ENCODE measurements at places on chromosomes 7 and 10.

DNA sequence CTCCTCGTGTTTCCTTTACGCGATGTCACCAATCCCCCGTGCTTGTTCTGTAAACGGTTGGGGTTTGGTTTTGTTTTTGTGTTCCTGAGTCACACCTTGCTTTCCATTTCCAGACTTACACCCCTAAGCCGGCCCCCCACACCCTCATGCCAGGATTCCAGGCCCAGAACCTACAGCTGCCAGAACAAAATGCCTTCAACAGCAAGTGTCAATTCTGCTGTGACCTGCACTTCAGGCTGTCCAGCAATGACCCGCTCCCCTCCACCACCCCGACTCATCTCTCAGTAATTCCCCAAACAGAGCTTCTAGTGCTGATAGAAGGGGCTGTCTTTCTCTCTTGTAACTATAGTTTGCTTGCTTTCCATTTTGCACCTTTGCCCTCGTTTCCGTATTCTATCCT lies 722.1 kb upstream of the CELF2 start:
- no peak for DNase-seq

GRCh38 chr10:13701157-13701919 lies 114.6 kb downstream of the PRPF18 start:
- no peak for DNase-seq

GRCh38 chr7:128911423-128912031 lies 1.0 kb upstream of the KCP start:
- no peak for DNase-seq

DNA sequence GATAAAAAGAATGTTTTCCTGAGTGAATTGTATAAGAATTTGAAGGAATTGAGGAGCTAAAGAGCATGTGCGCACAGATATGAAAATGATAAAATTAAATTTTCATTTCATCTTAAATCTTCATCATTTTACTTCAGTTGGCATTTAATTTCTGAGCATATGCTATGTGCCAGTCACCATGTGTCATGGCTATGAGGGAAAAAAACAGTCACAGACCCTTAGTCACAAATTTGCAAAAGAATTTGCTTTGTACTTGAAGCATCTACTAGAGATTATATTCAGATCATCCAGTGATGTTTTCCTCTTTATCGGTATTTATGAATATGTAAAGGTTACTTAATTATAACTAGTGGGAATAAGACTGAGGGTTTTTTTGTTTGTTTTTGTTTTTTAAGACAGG lies 29.8 kb downstream of the VCL start:
- no peak for DNase-seq

GRCh38 chr10:91127341-91128082 lies 93.0 kb upstream of the PCGF5 start:
- no peak for DNase-seq

- no peak for DNase-seq
Observed at GRCh38 chr7:44186736-44187135, 2.5 kb downstream of the GCK start.

DNA sequence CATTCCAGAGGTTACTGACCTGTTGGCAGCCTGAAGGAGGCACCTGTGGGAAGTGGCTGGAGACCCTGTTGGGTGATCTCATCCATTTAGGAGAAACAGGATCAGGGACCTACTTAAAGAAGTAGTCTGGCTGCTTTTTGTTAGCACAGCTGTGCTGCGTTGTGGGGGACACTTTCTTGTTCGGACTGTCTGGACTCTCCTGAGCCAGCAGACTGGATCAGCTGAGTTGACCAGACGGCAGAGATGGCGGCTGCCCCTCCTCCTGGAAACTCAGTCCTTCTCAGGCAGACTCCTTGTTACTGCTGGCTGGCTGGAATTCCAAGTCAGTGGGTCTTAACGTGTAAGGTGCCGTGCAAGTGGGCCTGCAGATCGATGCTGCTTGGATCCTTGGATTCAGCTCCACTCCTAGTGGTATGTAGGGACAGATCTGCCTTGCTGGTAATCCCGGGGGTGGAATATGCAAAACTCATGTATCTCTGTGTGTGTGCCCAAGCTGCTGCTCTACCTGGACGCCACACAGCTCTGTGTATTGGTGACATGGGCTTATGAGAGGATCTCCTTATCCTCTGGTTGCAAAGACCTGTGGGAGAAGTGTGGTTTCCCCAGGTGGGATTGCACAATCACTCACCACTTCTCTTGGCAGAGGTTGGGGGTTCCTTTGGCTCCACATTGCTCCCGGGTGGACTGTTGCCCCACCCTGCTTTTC lies 87.3 kb downstream of the CCSER2 start:
- no peak for DNase-seq

DNA sequence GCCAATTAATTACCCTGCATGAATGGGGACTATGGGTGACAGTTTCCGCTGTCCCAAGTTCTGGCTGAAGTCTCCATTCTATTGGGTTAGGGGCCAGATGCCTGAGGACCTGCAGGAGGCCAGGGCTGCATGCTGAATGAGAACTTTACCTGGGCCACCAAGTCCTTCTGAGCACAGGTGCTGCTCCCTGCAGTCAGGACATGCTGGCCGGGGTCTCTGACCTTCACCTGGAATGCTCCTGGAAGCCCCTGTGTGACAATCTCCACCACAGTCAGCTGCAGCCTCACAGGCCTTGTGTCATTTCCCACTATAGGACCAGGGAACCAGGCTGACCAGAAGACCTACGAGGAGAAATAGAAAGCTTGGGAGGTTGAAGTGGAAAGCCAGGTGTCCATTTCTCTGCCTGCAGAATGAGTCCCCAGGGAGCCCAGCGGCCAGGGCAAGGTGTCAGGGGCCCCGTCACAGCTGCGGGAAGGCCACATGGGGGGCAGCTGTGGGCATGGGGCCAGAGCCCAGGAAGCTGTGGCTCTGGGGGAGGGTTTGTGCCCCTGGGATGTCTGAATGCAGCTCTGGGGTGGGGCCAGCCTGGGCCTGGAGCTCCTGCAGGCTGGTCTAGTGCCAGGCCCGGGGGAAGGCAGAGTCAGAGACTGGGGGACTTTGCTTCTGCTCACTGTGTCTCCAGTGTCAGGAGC lies 5.6 kb upstream of the GIMAP8 start:
- DNase-seq: no peak

DNA sequence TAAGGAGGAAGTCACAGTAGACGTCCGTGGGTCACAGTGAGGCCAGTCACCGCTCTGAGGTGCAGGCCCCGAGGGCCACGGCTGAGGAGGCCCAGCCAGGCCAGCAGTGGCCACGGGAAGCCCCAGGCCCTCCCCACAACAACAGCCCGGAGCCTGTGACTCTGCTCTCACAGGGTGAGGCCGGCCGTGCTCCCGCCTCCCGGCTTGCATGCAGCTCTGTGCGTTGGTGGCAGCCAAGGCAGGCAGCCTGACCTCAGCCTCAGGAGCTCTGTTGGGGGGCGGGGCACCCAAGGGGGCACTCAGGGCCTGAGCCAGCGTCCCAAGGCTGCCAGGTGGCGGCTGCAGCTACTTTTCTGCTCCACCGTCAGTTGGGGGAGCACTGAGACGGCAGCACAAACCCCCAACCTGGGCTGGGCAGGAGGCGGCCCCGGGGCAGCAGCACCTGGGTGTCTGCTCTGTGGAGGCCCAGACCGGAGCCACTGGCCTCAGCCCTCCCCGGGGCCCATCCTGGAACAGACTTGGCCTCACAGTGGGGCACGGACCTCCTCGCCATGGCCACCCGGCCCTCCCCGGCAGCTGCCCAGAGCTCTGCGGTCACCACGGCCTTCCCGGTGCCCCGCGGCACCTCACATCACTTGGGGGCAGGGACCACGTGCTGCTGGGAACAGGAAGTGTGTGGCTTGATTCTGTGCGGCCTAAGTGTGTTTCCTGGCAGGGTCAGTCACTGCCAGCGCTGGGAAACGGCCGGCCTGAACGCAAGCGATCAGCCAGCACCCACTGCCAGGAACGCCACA lies 13.3 kb downstream of the CYP2W1 start:
- DNase-seq: no peak

GRCh38 chr7:68700414-68700813 lies 897.9 kb upstream of the AUTS2 start:
- DNase-seq: no peak

DNA sequence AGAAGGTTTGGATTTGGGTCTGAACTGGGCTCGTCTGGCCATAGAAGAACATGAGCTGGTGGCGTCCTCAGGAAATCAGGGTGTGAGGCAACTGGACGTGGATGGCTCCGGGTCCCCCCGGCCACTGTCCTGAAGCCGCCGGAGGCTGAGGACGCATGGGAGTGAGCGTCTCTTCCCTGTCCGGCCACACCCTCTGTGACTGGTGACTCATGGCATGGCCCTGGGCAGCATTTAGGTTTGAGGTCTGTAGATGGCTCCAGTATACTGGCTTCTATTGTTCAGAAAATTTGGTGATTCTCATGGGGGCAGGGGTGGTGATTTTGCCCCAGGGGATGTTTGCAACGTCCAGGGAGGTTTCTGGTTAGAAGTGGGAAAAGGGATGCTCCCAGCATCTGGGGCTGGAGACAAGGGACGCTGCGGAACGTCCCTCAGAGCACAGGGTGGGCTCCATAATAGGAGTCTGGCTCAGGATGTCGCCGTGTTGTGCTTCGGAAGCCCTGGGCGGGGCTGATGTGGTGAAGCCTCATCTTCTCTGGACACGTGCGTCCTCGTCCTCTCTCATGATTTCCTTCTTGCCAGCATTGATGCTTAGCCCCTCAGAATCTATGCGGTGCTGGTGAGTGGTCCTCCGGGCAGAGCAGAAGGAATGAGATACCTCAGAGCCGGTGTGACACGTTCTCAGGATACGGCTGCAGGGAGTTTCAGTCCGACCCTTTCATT lies 49.9 kb downstream of the PITRM1 start:
- no peak for DNase-seq

DNA sequence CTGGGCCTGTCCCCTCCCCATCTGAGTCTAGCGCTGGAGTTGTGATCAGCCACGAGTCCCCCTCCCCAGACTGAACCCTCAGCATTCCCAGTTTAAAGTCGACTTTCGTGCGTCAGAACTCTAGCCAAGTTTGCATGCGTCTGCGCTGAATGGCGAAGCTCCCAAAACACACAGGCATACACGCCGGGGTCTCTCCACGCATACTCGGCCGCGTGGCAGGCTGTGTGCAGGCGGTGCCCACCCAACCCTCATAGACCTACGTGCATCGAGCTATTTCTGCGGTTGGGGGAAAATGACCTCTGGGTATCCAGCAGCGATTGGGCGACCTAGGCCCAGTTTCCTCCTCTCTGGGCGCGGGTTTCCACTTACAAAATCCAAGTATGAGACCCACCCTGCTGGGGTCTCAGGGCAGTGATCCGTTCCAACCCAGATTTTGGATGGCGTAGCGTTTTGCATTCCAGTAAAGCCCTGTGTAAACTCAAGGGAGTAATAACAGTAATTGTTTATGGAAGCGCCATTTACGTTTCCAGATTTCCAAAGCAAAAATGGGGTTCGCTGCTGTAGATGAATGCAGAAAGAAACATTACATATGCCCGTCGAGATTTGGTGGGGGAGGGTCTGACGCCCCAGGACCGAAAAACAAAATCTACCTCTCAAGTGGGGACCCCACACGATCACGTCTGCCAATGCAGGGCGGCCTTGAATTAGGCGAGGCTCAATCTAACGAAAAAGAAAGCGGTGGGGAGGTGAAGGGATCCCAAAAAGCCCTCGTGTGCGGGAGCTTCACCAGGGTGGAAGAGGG lies 2.0 kb upstream of the HMX3 start:
- DNase-seq: no peak

DNA sequence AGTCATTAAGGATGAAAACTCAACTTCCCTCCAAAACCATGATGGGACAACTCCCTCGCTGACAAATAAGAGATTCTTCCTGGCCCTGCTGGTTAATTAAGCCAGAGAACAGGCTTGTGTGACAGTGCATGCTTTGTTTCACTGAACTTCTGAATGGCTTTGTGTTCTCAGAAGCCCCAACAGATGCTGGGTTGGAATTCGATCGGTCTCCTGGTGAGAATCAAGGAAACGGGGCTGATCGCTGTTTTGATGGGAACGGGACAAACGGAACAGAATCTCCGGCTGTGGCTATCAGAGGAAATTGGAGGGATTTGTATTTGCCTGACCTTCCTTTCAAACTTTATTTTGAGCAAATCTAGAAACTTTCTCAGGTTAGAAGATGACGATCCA lies 145.0 kb downstream of the RNF216 start:
- peak; percentile 34 for DNase-seq

DNA sequence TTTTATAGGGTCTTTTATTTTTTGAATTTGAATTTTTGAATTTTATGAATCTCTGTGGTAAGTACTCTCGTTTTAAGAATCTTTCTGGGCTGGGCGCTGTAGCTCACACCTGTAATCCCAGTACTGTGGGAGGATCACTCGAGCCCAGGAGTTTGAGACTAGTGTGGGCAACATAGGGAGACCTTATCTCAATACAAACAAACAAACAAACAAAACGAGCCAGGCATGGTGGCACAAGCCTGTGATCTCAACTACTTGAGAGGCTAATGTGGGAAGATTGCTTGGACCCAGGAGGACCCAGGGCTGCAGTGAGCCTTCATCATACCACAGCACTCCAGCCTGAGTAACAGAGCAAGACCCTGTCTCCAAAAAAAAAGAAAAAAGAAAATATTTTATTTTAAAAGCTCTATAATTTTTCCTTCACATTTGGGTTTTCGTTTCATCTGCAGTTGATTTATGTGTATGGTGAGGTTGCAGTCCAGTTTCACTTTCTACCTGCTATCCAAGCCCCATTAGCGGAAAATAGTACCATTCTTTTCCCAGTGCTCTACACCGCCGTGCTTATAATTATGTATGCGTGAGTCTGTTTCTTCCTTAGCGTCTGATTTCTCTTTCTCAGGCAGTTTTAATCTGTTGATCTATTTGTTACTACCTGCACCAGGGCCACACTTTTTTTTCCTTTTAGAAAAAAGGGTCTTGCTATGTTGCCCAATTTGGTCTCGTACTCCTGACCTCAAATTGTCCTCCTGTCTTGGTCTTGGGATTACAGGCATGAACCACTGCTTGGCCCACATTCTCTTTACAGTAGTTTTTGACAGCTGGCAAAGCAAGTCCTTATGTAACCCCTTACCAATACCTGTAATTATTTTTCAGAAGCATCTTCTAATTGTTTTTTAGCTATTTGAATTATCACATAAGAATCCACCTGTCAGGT lies 21.7 kb downstream of the TRIM24 start:
- DNase-seq: no peak

- DNase-seq: no peak
Observed at GRCh38 chr10:3412071-3412582, 239.5 kb upstream of the PITRM1 start.

DNA sequence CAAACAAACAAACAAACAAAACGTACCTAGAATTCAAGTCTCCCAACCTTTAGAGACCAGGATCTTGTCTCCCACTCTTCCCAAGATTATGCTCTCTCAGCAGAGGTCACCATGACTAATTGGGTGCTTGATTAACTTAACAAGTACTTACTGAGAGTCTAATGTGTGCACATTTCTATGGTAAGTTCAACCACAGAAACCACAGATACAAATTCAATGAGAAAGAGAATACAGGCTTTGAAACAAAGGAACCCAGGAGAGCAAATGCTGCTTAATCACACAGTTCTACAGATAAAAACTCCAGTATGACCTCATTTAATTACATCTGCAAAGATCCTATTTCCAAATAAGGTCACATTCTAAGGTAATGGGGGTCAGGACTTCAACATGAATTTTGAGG lies 142.8 kb downstream of the DNAJC1 start:
- DNase-seq: no peak

DNA sequence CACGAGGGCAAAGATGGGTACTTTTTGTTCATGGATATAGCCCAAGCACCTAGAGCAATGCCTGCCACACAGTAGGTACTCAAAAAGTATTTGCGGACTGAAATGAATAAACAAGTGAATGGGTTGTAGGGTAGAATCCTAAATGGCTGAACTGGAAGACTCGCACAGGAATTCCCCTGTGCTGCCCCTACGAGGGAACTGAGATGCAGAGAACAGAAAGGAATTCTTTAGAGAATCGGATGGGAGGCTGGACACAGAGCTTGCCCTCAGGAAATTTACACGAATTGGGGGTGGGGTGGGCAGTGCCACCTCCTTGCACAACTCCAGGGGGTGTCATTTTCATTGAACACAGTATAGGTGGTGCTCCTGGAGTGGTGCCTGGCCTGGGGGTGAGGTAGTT lies 35.2 kb upstream of the SRGN start:
- DNase-seq: no peak
